ENCODE measurements at places on chromosomes 16 and 17.
A peak's percentile ranks its signal among the peaks of the same experiment; 100 is the strongest.

DNA sequence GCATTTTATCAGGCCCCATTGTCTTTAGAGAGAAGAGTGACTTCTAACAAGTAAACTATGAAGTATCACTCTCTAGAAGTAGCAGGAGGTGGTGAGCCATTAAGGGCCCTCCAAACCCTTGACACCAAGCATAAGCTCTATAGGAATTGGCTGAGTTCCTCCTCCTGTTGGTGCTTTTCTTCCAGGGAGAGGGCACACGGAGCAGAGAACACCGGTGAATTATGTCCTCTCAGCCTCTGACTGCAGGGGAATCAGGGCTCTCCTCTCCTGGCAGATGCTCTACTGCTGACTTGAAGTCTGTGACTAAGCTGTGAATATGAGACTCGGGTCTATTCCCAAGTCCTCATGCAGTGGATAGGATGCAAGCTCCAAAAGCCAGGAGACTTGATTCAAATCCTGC is 32.3 kb downstream of the CHD9 start:
- no peak for DNase-seq

DNA sequence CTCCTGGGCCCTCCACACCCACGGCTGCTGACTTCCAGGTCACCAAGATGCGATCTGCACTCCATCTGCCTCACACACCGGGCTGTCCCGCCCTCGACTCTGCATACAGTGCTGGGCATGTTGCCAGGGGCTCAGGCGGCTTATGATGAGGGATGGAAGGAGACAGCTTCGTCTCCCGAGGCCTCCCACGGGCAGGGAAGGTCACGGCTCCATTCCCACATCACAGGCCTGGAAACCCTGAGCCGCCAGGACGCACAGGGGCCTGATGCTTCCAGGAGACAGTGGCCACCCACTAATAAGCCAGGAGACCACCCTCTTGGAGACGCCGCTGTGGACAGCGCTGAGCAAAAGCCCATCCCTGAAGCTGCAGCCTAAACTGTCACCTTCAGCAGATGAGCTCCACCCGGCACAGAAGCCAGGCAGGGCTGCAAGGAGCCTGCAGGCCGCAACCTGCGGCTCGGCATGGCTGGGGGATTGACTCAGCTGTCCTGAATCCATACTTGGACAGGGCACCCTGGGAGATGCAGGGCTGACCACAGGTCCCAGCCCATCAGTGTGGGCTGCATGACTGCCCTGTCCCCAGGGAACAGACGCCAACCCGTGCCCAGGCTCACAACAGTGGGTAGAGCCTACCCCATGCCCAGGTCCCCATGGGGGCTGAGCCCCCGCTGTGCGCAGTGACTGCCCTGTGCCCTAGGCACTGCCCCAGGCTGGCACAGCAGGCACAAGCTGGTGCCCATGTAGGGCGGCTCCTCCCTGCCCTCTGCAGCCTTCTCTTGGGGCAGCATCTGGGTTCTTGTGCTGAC is 34.4 kb downstream of the SLC7A5 start:
- DNase-seq, result peak; percentile 51

DNA sequence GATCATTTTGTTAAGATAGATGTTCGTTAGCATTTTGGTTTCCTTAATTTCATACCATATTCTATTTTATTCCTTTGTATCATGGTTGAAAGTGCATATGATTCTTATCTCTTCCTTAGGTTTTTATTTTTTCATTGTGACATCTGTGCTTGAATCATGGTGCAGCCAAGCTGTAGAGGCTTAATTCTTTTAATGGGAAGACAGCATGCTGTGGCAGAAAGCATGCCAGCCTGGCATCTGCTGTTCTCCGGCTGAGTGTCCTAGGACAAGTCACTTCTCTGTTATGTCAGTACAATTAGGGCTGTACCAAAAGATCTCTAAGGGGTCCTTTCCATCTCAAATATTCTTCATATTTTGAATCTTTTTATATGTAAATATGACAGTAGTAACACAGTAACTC is 68.5 kb upstream of the PMFBP1 start:
- DNase-seq, result no peak

GRCh38 chr17:80876950-80877728 is 114.5 kb upstream of the CHMP6 start:
- DNase-seq, result no peak

- peak; percentile 78 for DNase-seq
Measured at GRCh38 chr16:20901436-20902112, 1.0 kb downstream of the LYRM1 start.

- peak; percentile 84 for DNase-seq
Measured at GRCh38 chr16:87789437-87790291, 23.9 kb upstream of the KLHDC4 start.

- DNase-seq, result no peak
Measured at GRCh38 chr17:7219229-7219811, 316 bp downstream of the DLG4 start.

GRCh38 chr16:57899771-57900661 is 70.9 kb downstream of the CNGB1 start:
- peak; percentile 80 for DNase-seq

DNA sequence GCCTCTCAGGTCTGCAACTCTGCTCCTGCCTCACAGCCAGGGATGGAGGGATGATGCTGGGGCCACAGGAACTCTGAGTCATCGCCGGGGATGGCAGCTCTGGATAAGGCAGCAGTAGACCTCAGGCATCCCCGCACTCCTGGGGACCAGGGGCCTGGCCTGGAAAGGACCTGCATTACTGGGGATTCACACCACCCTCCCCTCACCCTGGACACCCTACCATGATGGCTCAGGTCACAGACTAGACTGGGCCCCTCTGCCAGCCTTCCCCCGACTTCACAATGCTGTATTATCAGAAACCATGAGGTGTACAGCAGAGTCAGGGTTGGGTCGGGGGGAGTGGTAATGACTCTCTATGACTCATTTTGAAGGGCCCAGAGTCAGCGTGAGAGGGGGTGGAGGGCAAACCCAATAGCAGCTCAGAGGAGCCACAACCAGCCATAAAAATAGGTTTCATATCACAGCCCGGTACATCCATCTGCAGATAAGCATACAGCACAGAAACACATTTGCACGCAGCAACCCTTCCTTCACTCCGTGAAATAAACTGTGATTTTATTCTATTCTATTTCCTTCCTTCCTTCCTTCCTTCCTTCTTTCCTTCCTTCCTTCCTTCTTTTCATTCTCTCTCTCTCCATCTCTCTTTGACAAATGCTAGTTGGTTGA is 28.8 kb downstream of the DYNLRB2 start:
- peak; percentile 60 for DNase-seq

DNA sequence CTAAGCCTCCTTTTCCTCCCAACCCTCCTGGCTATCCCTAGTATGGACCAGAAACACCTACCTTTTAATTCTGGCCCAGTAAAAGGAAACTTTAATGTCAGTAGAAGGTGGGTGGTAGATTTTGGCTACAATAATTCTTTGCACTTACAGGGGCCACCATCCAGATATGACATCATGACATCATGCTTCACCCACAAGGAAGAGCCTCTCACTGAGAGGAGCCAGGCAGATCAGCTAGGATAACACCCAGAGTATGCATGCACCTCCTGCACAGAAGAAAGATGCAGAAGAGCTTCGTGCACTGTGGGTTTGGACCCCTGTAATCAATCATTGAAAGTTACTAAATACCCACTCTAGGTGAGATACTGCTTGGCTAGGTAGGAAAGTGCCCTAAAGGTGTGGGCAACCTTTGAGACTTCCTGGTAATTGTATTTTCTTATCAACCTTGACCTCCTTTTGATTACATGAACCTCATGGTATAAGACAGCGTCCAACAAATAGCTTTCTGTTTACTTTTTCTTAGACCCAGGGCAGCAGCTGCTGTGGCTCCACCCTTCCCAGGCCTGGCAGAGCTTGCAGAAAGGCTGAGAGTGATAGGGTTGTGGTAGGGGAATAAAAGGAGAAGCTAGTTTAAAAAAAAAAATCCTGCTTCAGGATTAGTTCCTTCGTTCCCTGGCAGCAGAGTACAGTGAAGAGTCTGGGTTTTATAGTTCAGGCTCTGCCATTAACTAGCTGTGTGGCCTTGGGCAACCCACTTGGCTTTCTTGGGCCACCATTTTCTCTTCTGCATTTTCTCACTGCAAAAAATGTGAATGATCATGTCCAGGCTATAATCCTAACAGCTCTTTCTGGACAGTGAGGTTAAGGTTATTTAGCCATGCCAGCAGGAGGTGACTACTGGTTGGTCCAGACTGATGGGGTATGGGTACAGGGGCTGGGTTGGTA is 6.2 kb downstream of the MAP3K14 start:
- DNase-seq, result peak; percentile 97

DNA sequence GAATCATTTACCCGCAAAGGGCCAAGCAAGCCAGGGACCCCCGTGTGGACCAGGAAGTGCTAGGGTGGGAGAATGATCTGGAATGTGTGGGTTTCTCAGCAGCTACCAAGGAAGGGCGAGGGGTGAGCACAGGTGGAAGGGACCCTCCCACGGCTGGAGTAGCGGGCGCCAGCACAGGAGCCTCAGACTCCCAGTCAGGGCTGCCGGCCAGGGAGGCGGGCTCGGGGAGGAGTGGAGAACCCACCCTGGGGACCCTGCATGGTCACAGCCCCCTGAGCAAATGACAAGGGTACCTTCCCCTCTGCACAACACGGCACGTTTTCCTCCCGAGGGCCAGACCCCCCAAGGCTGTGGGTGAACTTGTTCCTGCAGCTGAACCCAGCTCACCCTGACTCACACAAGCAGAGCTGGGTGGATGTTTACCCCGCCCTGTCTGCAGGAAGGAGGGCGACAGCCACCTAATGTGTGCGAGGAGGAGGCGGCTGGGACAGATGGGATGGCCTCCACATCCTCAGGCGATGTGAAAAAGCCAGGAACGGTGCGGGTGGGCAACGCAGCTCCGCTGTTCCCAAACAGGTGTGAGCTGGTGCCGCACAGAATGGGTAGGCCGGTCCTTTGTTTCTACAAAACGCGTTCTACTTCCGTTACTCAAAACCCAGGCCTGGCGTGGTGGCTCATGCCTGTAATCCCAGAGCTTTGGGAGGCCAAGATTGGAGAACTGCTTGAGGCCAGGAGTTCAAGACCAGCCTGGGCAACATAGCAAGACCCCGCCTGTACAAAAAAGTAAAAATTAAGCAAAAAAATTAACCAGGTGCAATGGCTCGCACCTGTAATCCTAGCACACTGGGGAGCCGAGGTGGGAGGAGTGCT is 6.2 kb downstream of the ECI1 start:
- DNase-seq, result no peak

- peak; percentile 10 for DNase-seq
Measured at GRCh38 chr16:89122322-89122851, 28.7 kb downstream of the ACSF3 start.

GRCh38 chr16:74268372-74268782 is 28.2 kb upstream of the PSMD7 start:
- no peak for DNase-seq

GRCh38 chr16:12099451-12100123 is 123.1 kb downstream of the SNX29 start:
- no peak for DNase-seq

- no peak for DNase-seq
Measured at GRCh38 chr17:42414704-42415409, 8.2 kb downstream of the CAVIN1 start.

- DNase-seq, result peak; percentile 42
Measured at GRCh38 chr16:29148867-29149272, 164.0 kb downstream of the LAT start.

DNA sequence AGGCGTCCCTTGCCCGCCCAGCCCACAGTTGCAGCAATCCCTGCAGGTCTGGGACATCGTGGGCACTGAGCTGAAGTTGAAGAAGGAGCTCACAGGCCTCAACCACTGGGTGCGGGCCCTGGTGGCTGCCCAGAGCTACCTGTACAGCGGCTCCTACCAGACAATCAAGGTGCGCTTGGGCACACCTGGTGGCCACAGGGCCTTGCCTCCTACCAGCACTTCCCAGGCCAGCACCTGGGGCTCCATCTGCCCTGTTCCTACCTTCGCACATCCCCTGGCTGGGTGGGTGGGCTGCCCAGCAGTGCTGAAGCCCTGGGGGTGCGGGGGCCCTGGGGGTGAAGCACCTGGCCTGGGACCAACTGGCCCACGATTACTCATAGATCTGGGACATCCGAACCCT is 19.9 kb downstream of the TRAF7 start:
- no peak for DNase-seq

- peak; percentile 54 for DNase-seq
Measured at GRCh38 chr17:81890447-81891302, 711 bp downstream of the ALYREF start.

GRCh38 chr16:11238272-11239202 is 17.5 kb downstream of the SOCS1 start:
- no peak for DNase-seq

DNA sequence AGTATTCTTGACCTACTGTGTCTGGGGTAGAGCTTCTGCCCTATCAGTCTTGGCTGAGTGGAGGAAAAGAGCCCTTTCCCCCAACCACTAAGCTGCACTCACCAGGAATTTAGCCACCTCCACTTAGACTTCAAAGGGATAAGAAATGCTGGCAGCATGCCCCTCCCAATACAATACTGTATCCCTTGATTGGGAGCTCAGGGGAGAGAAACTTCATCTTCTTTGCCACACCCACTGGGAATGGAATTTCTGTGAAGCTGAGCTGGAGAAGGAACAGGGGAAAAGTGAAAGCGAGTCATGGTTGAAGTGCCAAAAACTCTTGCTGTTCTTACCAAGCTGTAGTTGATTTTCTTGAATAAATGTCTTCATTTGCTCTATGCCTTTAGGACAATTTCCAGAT is 68.8 kb downstream of the CEP112 start:
- DNase-seq, result no peak

- DNase-seq, result no peak
Measured at GRCh38 chr17:81676906-81677305, 6.7 kb downstream of the ARL16 start.

GRCh38 chr16:3690980-3691720 is 26.2 kb downstream of the TRAP1 start:
- no peak for DNase-seq

DNA sequence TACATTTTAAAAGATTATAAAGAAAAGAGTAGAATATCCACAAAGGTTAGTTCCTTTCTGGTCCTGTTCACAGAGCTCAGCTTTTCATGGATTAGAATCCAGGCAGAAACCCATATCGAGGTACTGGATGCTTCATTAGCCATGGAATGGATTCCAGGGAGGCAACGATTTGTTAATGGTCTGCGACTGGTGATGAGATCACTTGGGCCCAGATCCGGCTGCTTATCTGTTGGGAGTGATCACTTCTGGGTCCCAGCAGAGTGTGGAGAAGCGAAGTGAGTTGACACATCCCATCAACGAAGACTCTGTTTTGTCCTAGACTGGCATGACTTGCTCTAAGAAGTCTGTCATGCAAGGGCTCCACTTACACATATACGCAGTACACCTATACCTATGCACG is 165.8 kb downstream of the MAF start:
- no peak for DNase-seq

Data from small intestine (tissue), 16 donors.